ENCODE measurements at places on chromosomes 11 and 22. TPM values are rescaled to one million over a fixed set of nuclear protein-coding genes. Genes with fewer than 3 reads are reported as not detected.

Gene GSTT2
- not detected for total RNA-seq

DNA sequence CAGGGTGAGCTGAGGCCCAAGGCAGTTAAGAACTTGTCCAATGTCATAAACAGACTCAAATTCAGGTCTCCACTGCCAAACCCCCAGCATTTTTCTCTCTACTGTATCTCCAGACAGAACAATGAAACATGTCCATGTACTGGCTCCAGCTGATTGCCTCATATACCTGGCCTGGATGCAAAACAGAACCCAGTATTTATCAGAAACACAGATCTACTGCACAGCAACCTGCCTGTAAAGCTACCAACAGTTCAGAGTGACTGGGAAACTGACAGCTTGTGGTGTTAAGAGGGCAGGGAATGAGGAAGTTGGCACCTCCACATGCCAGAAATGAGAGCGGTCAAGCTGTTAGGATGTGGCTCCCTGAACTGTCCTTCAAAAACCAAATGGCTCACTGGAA is 41.6 kb downstream of the C11orf71 start:
- no peak for DNase-seq

Gene LRRC55
- total RNA-seq: 1.2 TPM

DNA sequence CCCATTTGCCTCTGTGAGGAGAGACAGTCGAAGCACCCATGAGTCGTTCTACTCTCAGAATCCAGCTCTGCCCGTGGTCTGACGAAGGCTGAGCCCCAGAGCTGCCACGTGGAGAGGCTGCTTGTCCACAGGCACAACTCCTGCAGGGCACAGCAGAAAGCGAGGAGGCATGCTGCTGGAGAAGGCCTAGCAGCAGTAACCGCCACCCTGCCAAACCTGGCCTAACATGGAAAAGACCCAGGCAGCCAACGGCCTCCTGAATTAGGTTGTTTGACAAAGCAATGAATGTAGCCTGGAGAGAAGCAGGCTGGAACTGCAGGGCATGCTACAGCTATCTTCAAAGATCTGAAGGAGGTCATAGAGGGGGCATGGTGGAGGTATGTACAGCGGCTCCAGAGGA is 89.7 kb downstream of the SNX19 start:
- peak; percentile 23 for DNase-seq

Gene CHST1
- total RNA-seq: 3.1 TPM

Gene MS4A8
- 4.1 TPM for total RNA-seq

GRCh38 chr22:49303781-49304461 is 523.8 kb downstream of the BRD1 start:
- DNase-seq: no peak

Gene CARD18
- not detected for total RNA-seq

DNA sequence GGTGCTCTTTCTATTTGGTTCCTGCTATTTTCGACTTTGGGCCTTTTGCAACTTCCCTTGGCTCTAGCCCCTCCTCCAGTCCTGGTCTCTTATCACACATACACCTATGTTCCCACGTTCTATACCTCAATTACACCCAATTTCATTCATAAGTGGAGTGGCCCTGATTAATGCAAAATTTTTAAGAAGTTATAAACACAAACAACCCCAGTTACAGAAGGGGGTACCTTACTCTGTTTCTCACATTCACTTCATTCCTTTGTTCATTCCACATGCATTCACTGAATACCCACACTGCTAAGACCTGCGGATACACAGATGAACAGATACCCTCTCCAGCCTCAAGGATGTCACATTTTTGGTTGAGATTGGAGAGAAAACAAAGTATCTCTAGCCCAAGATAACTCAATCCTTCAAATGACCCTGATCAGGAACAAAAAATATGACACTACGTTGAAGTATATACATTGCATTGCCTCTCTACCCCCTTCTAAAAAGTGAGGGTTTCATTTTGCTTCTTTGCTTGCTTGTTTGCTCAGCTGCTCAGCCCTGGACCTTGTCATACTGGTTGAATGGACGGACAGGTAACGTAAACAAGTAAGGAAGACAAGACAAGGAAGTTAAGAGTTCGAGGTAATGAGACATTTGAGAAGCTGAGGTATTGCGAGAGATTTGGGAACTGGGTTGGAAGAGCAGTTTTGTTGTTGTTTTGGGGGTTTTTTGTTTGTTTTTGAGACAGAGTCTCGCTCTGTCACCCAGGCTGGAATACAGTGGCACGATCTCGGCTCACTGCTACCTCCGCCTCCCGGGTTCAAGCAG is 3.6 kb upstream of the VPS37C start:
- no peak for DNase-seq

DNA sequence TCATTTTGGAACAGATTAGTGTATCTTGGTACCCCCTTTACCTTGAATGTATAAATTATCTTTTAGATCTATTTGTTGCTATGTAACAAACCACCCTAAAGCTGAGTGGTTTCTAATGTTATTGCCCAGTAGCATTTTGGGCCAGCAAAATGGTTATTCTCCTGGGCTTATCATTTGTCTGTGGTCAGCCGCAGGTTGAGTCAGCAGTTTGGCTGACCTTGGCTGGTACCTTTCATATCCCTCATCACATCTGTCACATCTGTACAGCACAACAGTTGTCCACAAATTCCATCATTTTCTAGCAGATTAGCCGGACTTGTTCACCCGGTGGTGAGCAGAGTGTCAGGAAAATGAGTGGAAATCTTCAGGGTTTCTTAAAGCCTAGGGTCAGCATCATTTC is 588.5 kb upstream of the ARHGAP42 start:
- DNase-seq: no peak
